ENCODE measurements at places on chromosomes 3 and 15.

DNA sequence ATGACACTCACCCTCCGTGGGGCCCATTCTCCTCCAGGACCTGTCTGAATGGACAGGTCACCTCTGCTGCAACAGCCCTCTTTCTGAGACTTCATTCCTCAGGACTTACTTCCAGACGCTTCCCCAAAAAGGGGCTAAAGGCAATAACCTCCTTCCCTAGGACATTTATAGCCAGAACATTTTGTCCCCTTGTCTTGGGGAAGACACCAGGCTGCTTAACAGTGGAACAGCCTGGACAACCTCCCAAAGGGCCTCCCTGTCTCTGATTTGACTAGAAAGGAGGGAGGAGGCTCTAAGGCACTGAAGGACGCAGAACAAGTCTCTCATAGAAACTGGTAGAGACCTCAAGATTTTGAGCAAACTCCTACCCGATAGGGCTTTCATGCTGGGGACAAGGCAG lies 32.7 kb downstream of the ADCY5 start:
- DNase-seq, result no peak

DNA sequence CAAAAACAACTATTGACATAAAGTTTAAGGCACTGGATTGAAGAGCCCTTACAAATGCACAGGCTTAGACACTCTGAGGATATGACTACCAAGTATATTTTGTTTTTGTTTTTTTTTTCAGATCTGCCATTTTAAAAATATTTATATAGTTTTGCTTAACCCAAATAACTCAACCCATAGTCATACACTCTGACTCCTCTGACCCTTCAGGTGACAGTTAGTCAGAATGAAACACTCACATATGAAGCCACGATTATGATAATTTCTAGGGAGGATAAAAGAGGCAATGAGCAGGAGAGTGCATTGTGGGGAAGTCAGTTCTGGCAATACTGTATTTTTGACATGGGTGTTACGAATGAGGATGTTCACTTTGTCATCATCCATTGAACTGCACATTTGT lies 774.7 kb downstream of the MECOM start:
- DNase-seq, result no peak

- DNase-seq, result no peak
Observed at GRCh38 chr3:85164436-85164835, 205.6 kb downstream of the CADM2 start.

DNA sequence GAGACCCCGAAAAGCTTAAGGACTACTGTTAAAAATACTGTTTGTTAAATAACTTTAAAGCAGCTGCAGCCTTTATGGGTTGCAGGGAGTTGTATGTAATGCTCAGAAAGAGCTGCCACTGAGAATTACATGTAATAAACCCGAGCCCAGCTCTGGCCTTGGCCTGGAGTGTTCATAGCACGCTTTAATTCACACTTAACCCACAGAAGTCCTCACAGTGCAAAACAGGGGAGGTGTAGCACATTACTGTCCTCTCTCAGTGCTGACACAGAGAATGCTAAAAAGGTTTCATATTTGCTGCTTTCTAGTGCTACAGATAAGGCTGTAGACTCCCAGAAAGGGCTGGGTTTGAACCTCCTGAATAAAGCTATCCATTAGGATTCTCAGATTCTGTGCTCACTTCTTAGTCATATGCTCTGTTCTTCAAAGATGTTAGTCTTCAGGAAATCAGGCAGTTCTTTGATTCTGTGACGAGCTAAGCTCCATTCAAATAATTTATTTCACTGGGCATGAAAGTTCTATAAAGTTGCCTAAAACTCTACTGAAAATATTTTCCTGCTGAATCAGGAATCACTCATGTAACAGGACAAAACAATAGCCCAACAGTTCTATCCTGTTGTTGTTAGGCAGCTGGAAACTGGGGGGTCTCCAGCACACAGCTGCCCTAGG lies 108.0 kb downstream of the SENP2 start:
- DNase-seq, result no peak

- DNase-seq, result no peak
Observed at GRCh38 chr3:156273111-156273694, 152.8 kb downstream of the KCNAB1 start.

GRCh38 chr15:81534124-81534523 lies 160.1 kb upstream of the TMC3 start:
- DNase-seq, result no peak

GRCh38 chr3:143865302-143865701 lies 17.0 kb upstream of the SLC9A9 start:
- DNase-seq, result no peak

- no peak for DNase-seq
Observed at GRCh38 chr15:94692710-94693109, 461.3 kb downstream of the MCTP2 start.

GRCh38 chr3:27535809-27536392 lies 51.7 kb upstream of the SLC4A7 start:
- DNase-seq, result no peak

GRCh38 chr3:111603679-111604078 lies 8.5 kb upstream of the ZBED2 start:
- DNase-seq, result no peak

- DNase-seq, result no peak
Observed at GRCh38 chr3:173371848-173372487, 25.6 kb upstream of the NLGN1 start.
